ENCODE measurements at places on chromosomes 12 and 14. TPM values are rescaled to one million over a fixed set of nuclear protein-coding genes. Genes with fewer than 3 reads are reported as not detected.

GRCh38 chr12:54240129-54240528 is 39.8 kb downstream of the CBX5 start:
- no peak for DNase-seq

PTPRB gene
- 1.1 TPM for polyA plus RNA-seq

DNA sequence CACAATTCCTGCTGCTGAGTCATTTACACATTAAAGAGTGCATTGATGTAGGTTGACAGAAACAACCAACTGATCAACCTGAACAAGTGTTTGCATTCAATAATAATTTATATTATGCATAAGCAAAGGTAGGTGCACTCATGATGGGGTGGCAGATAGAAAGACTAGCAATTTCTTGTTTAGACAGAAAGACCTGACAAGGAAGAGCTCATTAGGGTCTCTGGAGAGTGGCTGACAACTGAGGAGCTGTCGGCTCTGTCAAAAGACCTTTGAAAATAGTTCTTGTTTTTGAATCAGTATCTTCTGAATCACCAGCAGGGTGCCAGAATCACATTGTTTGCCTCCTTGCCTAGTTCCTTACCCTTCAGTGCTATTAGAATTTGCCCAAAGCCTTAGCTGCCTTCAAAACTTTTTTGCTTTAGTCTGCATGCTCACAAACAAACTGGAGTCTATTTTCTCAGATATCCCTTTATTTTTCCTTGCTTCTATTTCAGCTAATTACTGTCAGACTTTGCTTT is 234.7 kb downstream of the BTG1 start:
- DNase-seq: no peak

DNA sequence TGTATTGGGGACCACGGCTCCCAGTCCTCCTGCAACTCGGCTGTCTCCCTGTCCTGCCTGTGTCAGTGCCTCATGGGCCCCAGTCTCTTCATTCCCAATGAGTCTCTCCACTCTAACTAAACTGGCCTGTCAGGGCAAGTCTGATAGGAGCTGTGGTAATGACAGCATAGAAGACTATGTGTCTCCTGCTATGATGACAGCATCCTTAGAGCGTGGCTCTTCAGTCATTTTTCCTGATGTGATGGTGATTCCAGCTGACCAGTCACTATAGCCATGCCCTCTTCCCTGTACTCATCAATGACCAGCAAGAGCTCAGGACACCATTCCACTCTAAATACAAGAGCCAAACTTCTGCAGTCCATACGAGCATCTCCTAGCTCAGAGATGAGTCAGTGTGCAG is 339.8 kb downstream of the PCNX1 start:
- DNase-seq: no peak

DNA sequence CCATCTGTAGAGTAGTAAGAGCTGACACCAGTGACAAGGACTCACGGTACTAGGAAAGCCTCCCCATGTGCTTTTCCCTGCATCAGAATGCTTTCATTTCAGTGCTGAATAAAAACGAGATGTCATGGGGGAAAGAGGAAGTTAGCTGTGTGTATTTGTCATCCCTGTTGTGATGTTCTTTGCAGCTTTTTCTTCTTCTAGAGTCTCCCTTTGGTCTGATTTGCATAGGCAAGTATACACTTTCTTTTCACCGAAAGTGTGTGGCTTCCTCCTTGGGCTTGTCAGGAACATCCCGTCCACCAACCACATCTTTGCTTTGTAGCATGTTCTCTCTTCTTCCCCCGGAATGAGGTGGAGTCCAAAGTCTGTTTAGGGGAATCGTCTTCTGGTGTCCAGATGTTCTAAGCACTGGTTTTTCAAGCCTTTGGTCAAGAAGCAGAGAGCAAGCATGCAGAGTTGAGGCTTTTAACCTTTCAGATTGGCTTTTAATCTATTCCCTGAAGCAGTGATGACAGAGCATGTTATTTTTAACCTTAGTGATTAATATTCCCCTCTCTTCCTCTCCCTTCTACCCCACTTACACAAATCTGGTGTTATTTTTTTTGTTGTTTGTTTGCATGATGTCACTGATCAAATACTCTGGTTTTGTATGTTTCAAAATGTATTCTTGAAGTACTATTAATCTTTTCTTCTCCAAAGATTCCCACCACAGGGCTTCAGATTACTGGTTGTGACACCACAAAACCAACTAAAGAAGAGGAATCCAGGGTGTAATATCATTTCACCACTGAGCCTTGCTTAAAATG is 163.4 kb downstream of the SAMD4A start:
- DNase-seq: peak; percentile 19

DRAM1 gene
- 37.4 TPM for polyA plus RNA-seq

SERPINA1 gene
- 11.3 TPM for polyA plus RNA-seq

DNA sequence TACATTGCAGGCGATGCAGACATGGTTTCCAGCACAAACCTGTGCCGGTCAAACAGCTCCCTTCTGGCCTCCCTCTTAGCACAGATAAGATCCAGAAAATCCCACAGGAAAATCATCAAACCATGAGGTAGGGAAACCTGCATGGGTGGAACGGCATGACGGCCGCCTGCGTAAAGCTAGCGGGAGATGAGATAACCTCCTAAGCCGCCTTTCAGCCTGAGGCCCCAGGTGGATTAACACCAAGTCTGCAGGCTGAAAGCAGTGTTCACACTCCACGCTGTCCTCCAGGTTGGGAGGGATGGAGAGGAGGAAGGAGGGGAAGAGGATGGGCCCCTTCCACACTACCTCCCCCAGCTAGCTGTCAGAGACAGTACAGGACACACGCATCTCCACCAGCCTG is 63.8 kb downstream of the TSPAN11 start:
- no peak for DNase-seq

STAB2 gene
- polyA plus RNA-seq: not detected

DACT1 gene
- 4.2 TPM for polyA plus RNA-seq

GRCh38 chr12:7142056-7142644 is 12.0 kb downstream of the CLSTN3 start:
- peak; percentile 66 for DNase-seq

DNA sequence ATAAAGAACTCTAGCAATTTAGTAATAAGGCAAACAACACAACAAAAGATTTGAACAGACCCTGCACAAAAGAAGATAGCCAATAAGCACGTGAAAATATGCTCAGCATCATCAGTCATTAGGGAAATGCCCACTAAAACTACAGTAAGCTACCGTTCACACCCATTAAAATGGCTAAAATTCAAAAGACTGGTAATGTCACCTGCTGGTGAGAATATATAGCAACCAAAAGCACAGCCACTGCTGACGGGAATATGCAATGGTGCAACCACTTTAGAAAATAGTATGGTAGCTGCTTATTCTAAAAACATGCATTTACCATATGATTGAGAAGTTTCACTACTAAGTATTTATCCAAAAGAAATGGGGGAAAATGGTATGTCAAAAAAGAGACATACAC is 74.9 kb downstream of the DPF3 start:
- DNase-seq: no peak

DNA sequence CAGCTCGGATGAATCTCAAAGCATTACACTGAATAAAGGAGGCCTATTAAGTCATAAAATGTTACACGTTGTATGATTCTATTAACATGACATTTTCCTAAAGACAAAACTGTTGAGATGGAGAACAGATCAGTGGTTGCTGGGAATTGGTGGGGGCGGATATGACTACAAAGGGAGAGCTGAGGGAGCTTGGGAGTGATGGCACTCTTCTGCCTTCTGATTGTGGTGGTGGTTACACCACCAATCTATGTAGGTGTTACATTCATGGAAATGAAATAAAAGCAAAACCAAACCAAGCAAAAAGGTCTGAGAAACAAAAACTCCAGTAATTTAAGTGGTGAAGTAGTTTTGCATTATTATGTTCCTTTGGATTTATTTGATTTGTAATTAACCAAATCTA is 16.4 kb upstream of the EVL start:
- no peak for DNase-seq

DNA sequence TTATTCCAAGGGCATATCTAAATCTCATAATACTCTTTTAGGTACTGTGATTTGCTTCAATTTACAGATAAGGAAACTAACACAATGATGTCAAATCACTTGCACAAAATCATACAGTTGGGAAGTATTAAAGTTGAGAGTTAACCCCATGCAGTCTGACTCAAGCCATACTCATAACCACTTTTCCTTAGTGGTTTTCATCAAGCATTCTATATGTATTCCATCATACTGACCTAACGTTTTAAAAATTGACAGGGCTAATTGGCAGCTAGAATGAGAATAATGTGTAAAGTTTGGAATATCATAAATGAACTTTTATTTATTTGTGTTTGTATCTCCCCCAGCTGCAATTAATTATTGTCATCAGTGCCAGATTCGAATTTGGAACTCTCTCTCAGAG is 20.9 kb downstream of the PUS7L start:
- no peak for DNase-seq

DNA sequence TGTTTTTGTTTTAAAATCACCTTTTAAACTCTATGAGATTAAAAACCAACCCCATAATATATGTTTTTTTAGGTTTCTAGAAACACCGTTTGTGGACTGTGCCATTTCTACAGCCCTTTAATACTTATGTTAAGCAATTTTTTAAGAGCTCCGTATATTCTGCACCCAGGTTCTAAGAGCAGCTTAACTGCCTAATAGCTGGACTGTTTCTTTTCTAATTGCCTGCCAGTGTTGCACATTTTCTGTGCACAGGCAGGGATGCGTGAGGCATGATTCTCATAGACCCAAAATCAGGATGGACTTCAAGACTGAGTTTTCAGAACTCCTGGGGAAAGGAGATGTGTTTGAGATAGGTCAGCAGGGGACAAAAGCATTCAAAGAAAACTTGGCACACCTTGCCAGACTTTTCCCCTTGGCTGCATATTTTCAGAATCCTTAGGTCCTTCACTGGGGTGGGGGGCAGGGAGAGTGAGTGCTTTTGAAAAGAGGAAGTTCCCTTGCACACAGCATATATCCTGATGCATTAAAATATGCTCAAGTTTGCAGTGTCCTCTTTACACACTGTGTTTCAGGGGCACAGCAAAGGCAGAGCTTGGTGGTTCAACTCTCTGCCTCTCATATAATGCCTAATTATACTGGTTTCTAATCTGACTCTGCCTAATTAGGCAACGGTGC is 27.9 kb downstream of the TMEM30B start:
- DNase-seq: no peak

GRCh38 chr14:87043667-87044200 is 949.2 kb downstream of the GALC start:
- no peak for DNase-seq

DNA sequence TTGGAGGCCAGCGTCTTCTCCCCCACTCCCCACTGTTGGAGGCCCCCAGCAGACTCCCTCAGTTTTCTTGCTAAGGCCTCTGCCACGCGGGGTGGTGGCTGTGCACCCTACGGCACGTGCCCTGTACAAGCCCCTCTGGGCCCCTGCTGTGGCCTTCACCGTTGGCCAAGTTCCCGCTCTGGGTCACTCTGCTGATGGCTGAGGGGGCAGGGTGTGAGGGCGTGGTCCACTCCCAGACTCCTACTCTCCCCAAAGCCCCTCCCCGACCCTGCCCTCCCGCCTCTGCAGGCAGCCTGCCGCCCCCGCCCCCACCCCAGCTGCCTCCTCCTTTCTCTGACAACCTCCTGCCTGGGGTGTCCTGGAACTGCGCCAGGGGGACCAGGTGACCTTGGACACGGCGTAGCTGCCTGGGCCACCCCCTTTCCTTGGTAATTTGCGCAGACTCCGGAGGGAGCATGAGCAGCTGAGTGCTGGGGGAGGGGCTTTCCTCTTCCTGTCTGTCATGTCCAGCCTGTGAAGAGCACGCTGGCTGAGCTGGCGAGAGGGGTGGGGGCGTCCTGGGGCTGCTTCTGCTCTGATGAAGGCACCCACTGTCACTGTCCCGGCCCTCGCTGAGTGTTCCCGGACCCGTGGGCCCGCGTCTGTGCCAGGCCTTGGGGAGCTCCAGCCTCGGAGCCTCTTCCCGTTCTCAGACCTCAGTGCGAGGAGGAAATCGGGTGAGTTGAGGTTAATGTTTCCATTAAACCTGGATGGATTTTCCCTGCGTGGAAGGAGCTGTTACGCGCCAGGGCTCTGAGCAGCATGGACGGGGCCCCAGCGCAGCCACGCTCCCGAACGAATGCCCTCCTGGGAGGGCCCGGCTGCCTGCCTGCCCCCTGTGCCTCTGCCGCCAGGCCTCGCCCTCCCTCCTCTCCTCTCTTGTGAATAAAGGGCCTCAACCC is 85.0 kb downstream of the KIF26A start:
- peak; percentile 91 for DNase-seq

DNA sequence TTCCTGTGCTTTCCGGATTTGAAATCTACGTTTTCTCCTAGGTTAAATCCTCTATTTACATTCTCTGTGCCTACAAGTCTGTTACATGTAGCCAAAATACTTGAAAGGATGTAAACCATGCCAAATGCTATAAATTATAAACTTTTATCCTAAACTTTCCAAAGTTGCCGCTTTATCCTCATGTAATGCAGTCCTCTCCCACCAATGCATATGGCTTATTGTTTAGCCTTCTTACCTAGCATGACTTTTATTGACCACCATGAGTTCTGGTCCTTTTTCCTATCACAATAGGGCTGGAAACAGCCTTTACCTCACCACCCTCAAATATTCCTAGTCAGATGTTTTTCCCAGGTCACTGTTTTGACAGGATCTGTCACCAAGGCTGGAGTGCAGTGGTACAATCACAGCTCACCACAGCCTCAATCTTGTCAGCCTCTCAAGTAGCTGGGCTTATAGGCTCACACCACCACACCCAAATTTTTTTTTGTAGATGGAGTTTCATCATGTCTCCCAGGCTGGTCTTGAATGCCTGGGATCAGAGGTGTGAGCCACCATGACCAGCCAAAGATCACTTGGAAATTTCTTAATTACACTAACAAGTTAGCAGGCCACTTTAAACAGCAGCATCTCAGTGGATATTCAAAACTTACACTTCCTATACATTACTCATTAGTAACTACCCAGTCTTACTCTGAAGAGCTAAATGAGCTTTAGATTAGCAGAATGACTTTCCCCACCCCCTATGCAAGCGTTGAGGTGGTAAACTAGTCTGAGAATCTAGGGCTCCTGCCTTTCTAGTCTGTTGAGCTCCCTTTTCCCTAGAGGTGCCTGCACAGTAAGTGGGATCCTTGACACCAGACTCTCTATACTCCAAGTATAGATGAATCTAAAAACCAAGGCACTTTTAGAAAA is 4.1 kb downstream of the TUBA1B start:
- no peak for DNase-seq

- DNase-seq: no peak
Observed at GRCh38 chr14:53027562-53027961, 76.7 kb upstream of the FERMT2 start.

DNA sequence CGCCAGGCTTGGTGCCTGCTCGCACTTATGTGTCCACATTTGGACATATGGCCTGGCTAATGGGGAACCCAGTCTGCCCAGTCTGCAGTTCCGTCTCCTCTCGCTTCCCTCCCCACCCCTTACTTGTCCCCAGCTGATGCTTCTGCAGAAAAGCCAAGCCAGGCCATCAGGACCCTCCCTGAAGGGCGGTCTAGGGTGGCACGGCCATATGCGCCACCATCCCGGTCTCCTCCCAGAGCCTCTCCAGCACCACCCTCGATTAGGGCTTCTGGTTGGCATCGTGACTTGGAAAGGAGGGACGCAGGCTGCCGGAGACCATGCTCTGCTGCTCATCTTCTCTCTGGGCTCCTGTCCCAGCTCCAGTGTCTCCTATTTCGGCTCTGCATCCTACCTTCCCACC is 54.6 kb downstream of the CALM1 start:
- DNase-seq: peak; percentile 38

- DNase-seq: no peak
Observed at GRCh38 chr12:1313906-1314305, 280.5 kb downstream of the FBXL14 start.

- no peak for DNase-seq
Observed at GRCh38 chr14:98931126-98931525, 340.9 kb downstream of the BCL11B start.

All from SK-N-SH (cell line).